ENCODE measurements at places on chromosomes 11 and 22. TPM values are rescaled to one million over a fixed set of nuclear protein-coding genes. Genes with fewer than 3 reads are reported as not detected.

Gene PNPLA5
- total RNA-seq = not detected

Gene TRIM49
- total RNA-seq = not detected

Gene KRTAP5-8
- total RNA-seq = not detected

Gene ACR
- not detected for total RNA-seq

Gene OR4C6
- not detected for total RNA-seq

Gene CNGA4
- total RNA-seq = 1.1 TPM

DNA sequence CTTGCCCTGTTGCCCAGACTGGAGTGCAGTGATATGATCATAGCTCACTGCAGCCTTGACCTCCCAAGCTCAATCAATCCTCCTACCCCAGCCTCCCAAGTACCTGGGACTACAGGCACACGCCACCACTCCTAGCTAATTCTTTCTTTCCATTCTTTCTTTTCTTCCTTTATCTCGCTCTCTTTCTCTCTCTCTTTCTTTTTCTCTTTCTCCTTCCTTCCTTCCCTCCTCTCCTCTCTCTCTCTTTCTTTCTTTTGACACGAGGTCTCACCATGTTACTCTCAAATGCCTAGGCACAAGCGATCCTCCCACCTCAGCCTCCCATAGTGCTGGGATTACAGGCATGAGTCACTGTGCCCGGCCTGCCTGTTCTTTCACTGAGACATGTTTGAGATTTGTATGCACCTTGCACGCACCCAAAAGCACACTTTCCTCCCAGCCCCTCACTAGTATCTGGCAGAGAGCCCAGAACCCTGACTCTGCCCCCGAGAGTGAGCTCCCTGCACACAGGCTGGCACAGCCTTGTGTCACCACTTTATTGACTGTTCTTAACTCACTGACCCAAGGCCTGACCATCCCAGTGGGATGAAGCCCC, 56.8 kb downstream of the CD6 start:
- no peak for DNase-seq

GRCh38 chr22:43346521-43346929, 3.4 kb upstream of the SCUBE1 start:
- DNase-seq = peak; percentile 74

DNA sequence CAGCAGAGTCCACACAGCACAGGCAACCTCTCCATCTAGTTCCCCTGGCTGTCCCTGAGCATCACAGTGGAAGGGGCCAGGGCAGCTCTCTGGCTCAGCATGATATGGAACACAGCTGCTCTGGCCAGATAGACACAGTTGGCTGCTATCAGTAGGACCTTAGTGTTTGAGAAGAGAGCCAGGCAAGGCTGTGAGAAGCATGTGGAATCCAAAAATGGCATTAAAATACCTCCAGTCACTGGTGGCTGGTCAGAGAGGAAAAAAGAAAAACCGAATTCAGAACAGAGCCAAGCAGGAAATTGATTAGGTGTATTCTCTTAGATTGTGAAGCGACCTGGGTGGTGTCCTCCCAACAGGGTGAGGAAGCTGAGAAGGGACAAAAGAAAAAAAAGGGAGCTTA, 27.9 kb downstream of the SERPINH1 start:
- DNase-seq = no peak

- no peak for DNase-seq
These were observed 314.6 kb downstream of the LARGE1 start for GRCh38 chr22:33605666-33606065.

DNA sequence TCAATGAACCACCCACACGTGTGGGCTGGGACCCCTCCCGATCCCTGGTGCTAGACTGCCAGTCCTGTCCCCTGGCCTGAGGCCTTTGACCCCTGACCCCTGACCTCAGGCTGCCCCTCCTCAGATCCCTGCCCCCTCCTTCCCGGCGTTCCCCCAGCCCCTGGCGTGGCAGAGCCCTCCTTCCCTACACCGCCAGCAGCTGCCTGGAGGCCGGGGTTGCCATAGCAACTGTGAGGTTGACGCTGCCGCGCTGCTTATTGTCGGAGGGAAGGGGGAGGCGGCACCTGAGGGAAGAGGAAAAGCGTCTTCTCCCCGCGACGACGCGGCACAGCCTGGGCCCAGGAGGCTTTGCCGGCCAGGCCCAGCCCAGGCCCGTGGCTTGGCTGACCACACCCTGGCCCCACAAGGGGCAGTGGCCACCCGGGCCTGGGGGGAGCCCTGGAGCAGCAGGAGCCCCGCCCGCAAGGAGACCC, 32.6 kb downstream of the SHANK3 start:
- no peak for DNase-seq

DNA sequence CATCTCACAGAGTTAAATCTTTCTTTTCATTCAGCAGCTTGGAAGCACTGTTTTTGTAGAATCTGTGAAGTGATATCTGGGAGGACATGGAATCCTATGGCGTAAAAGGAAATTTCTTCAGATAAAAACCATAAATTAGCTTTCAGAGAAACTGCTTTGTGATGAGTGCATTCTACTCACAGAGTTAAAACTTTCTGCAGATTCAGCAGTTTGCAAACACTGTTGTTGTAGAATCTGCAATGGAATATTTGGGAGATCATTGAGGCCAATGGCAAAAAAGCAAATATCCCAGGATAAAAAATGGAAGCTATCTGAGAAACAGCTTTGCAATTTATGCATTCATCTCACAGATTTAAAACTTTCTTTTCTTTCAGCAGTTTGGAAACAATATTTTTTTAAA, 180.6 kb downstream of the OR4A47 start:
- no peak for DNase-seq

DNA sequence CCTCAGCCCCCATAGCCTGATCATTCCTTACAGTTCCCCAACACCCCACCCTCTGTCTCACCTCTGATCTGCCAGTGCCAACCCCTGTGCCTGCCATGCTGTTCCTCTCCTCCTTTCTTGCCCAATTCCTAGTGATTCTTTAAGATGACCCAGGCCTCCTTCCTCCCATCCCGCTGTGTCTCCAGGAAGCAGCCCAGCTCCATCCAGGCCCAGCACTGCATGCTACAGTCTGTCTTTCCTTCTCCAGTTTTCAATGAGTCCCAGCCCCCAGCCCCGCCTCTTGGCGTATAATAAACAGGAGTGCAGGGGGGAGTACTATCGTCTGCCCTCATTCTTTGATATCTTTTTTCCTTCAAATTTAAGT, 12.3 kb downstream of the LTBP3 start:
- DNase-seq = no peak

DNA sequence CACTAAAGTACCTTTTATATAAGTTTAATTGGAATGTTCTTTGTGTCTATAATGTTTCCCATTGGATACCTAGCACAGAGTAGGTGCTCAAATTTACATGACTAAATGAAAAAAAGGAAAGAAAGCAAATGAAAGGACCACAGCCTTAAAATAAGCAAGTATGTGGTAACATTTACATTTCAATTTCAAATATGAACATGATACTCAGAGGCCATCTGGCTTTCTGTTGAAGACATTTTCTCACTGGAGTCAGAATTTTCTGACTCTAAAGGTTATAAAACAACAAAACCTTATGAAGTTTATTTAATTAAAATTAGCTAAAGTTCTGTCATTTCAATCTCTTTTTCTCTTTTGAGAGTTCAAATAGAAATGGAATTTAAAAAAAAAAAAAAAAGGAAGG, 904 bp upstream of the ANGPTL5 start:
- DNase-seq = no peak

DNA sequence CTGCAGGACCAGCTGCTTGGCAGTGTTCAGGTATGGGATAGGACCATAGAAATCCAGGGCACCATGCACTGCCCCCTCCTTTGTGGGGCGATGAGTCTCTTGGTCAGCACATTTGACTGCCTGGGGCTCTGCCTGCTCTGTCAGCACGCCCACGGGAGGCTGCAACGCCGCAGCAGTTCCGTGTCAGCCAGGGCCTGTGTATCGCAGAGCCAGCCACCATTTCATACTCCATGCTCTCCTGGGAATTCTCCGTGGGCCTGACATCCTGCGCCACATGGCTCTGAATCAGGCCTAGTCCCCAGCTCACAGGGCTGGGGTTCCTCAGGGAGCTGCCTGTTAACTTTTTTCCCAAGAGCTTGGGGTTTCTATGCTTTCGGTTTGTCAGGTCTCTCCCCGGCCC, 16.9 kb upstream of the RELT start:
- DNase-seq = no peak

DNA sequence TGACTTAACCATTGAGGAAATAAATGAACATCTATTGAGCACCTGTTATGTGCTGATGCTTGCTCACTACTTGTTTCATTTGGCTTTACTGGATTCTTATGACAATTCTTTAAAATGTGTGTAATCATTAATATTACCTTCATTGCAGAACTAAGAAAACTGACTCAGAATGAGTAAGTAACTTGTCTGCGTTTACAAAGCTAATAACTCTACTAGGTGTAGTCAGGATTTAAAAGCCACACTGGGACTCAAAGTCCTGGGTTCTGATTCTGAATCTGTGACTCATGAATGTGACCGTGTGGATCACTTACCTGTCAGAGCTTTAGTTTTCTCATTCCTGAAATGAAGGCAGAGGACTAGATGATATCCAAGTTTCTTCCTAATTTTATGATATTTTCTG, 23.4 kb upstream of the KIRREL3 start:
- no peak for DNase-seq

DNA sequence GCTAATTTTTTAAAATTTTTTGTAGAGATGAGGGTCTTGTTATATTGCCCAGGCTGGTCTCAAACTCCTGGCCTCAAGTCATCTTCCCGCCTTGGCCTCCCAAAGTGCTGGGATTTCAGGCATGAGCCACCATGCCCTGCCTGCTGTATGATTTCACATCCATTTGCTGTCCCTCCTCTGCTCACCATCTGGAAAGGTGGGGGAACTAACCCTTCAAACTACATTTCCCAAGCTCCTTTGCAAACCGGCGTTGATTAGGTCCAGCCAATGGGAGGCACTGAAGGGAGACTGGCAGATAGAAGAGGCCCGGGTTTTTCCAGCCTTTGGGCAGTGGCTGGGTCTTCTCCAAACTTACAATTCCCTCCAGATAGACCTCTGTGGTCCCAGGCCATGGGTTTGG, 19.3 kb downstream of the RFPL1 start:
- no peak for DNase-seq

GRCh38 chr11:104830080-104830479, 68.2 kb downstream of the CASP12 start:
- DNase-seq = no peak

DNA sequence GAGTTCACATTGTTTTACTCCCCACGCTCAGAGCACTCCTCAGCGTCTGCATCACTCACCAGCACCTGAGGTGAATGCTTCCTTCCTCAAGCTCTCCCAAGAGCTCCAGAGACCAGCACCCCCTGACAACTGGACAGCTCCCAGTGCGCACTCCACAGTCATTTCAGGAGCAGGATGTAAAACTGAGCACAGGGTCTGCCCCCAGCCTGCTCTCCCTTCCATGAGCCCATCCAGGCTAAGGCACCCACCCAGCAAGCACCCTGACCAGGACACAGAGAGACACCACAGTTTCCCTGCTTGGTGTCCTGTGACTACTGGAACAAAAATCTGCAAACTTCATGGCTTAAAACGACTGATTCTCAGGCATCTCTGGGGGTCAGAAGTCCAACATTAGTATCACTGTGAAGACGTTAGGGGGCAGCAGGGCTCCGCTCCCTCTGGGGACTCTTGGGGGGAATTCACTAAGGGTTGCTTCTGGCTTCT, 3.3 kb downstream of the SCGB1D2 start:
- no peak for DNase-seq

DNA sequence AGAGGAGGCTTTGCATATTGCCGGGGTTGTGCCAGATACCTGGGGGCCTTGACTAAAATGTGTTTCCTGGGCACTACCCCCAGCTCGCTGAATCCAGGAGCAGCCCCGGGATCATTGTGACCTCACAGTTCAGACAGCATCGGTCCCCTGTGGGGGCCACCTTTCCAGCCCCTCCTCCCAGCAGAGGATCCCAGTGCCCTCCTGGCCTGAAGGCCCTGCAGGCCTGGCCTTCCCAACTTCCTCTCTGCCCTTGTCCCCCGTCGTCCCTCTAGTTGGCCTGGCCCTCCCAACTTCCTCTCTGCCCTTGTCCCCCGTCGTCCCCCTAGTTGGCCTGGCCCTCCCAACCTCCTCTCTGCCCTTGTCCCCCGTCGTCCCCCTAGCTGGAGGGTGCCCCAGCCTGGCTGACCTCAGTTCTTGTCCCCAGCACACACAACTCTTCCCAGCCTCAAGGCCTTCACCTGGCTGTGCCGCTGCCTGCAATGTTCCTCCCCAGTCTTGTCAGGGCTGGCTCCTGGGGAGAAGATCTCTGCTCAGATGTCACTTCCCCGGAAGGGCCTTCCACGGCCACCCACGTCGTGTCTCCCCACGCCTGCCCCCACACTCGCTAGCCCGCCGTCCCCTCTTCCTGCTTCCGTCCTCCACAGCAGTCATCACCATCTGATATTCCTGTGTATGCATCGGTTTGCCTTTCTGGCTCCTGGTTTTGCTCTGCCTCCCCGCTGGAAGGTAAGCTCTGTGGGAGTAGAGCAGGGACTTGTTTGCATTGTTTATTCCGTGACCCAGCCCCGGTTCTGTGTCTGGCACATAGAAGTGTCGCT, 12.6 kb upstream of the ANO1 start:
- peak; percentile 25 for DNase-seq

- no peak for DNase-seq
These were observed 10.4 kb downstream of the IGLL1 start for GRCh38 chr22:23569716-23570115.

GRCh38 chr11:16016468-16016829, 339.9 kb downstream of the SOX6 start:
- no peak for DNase-seq

GRCh38 chr11:119910051-119910450, 181.1 kb upstream of the NECTIN1 start:
- DNase-seq = no peak

GRCh38 chr11:35419184-35419829, at the start of gene SLC1A2:
Gene SLC1A2, minus strand, starts transcription at chr11:35419558. Its CDS starts 592 bp downstream, at chr11:35418966.
- DNase-seq = no peak

- no peak for DNase-seq
These were observed 1.1 kb upstream of the FADS2 start for GRCh38 chr11:61826930-61827570.

DNA sequence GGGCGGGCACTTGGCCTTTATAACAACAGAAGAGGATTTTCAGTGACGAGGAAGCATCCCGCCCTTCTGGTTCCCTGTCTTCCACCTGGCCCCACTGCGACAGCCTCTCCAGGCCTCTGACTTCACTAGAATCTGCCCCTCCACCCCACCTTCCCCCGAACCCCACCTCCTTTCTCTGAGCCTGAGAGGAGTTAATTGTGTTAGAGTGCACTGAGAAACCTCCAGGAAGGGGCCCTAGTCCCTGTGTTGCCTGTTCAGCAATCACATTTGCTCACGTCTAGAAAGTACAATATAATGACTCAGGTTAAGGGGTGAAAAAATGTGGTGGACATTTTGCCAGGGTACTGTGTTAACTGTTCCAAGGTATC, 38.8 kb downstream of the PTPRJ start:
- no peak for DNase-seq

DNA sequence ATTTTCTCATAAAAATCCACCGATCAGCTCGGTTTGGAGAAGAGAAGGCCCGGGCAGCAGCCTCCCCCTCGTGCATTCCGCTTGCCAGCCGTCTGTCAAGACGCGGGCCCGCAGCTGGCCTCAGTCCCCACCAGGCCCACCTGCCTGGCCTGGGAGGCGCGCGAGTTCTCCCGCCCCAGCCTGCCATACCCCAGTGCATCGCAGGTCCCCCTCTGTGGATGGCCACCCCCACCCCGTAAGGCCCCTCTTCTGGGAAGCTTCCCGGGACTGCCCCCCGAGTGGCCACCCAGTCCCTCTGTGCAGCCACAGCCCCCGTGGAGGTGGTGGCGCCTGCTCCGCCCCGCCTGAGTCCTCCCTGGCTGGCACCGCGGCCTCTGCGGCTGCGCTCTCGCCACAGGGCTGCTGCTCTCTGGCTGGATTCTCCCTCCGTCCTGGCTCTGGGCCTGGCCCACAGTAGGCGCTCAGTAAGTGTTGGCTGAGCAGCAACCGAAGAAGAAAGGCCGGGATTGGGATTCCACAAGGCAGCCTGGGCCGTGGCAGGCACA, 74.0 kb upstream of the TCF20 start:
- no peak for DNase-seq
